Stimulated activated CD8-positive, alpha-beta memory T cell treated with anti-CD3 and anti-CD28 coated beads, Interleukin-15, amount 100 ng/mL, for 24 hours (primary cell): ENCODE measurements at places on chromosomes 2 and 18.

DNA sequence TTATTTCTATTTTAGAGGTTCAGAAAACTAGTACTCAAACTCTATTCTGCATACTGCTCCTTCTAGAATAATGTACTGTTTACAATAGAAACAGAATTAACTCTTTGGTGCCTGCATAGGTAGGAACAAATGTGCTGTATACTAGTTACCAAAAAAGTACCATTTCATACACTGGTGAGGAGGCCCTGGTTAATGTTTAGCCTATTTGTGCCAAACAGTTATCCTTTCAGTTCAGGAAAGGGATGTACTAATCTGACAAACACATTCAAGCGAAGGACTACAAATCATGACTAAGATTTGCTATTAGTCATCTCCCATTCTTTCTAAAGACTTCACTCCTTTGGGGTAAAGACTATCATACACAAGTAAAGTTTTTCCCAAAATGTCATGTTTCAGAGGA, 47.4 kb downstream of the EXOC6B start:
- no peak for DNase-seq

GRCh38 chr2:206823178-206823577, 57.8 kb downstream of the FASTKD2 start:
- no peak for DNase-seq

GRCh38 chr2:219701847-219702634, 74.6 kb downstream of the SLC4A3 start:
- no peak for DNase-seq

GRCh38 chr2:170465241-170465640, 249.9 kb upstream of the SP5 start:
- DNase-seq, result no peak

- DNase-seq, result no peak
These were observed 108.6 kb downstream of the CERS6 start for GRCh38 chr2:168564641-168565040.
